Panc1 (cell line): ENCODE measurements at places on chromosomes 3 and 15.

DNA sequence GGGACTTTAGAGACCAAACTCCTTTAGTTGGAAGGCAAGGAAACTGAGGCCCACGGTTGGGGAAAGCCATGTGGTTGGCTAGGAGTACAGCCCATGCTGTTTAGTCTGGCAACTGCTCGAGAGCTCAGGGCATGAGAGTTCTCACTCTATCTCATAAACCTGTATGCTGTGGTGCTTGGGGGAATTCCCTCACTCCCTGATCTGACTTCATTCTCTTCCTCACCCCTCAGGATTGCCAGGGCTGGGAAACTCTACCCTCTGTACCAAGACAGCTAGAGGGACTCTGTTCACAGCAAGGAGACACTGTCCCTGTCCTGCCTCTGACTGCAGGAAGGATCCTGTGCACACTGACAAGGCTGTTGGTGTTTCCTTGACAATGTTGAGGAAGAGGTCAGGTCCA lies 230.2 kb downstream of the ZNF621 start:
- no peak for DNase-seq

GRCh38 chr3:11185564-11186317 lies 31.4 kb downstream of the HRH1 start:
- DNase-seq = peak; percentile 36

- no peak for DNase-seq
Measured at GRCh38 chr15:48761393-48762158, 49.3 kb downstream of the CEP152 start.

GRCh38 chr3:13123765-13124164 lies 50.5 kb upstream of the IQSEC1 start:
- DNase-seq = no peak

GRCh38 chr3:34260271-34261000 lies 462.0 kb downstream of the PDCD6IP start:
- DNase-seq = peak; percentile 4

GRCh38 chr3:193342551-193342950 lies 36.0 kb downstream of the ATP13A5 start:
- no peak for DNase-seq

GRCh38 chr15:26033493-26033892 lies 170.4 kb upstream of the ATP10A start:
- no peak for DNase-seq
